ENCODE measurements at places on chromosomes 13 and 19.

- DNase-seq, result no peak
Measured at GRCh38 chr13:19607523-19608078, 25.9 kb upstream of the MPHOSPH8 start.

DNA sequence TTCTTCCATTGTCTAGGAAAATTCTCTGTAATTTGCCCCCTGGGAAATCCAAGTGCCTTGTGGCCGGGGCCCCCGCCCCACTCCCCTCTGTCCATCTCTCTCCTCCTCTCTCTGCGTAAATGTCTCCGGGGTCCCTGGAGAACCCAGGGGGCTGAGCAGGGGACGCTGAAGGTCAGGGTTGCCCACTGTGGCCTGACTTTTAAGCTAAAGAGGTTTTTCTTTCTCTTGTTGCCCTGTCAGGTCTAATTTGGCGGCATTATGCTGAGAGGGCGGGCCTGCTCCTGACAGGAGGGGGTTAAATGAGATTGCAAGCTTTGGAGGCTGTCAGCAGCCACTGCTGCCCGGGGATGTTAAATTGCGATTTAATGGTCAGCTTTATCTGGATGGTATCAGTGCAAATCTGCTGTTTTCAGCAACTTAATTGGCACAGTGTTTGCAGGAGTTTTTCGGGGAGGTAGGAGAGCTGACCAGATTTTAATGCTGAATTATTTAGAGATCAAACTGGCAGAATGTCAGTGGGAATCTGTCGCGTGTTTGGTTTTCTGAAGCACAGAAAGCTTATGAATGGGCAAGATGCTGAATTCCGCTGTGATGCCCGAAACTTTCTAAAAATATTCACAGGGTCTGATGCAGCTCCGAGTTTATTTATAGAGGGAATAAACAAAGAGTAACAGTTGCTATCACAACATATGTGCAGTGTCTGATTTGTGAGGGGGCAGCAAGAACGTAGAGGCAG is 93.2 kb upstream of the SOX1 start:
- no peak for DNase-seq

- no peak for DNase-seq
Measured at GRCh38 chr13:27667946-27668345, 46.3 kb downstream of the POLR1D start.

- no peak for DNase-seq
Measured at GRCh38 chr19:19113040-19113626, 25.1 kb downstream of the TMEM161A start.

- DNase-seq, result no peak
Measured at GRCh38 chr19:53876651-53877224, 5.3 kb upstream of the PRKCG start.

DNA sequence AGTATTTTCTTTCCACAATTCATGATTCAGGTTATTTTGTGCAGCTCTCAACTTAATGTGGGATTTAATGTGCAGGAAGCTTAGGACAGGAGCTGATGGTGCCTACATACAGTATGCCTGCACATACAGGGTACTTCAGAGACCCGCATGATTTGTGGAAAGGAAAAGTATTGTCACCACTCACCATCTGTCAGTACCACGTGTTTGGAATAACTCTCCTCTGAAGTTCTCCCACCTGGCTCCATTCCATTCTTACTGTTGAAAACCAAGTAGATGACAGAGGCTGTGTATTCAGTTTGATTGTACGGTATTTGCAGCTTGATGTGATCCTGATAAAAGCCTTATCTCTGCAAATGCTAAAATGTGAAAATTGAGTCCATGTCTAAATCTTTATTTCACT is 85.7 kb downstream of the ZAR1L start:
- no peak for DNase-seq

DNA sequence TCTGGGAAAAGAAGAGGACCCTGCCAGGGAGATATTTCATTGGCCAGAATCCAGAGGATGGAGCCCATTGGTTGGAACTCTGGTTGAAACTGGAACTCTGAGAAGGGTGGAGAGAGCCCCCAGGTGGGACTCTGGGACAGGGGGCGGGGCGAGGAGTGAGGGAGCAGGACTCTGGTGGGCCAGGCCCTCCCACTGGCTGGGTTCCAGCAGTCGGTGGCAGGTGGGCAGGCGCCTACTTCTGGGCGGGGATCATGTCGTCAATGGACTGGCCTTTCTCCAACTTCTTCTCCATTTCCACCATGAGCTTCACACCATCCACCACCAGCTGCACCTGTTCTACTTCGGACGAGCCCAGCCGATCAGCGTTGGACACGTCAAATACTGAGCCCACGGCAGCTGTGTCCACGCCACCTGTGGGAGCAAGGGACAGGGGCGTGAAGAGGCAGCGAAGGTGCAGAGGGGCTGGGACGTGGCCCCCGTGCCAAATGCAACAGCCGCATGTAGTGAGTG is 16.1 kb downstream of the CKM start:
- DNase-seq, result no peak

DNA sequence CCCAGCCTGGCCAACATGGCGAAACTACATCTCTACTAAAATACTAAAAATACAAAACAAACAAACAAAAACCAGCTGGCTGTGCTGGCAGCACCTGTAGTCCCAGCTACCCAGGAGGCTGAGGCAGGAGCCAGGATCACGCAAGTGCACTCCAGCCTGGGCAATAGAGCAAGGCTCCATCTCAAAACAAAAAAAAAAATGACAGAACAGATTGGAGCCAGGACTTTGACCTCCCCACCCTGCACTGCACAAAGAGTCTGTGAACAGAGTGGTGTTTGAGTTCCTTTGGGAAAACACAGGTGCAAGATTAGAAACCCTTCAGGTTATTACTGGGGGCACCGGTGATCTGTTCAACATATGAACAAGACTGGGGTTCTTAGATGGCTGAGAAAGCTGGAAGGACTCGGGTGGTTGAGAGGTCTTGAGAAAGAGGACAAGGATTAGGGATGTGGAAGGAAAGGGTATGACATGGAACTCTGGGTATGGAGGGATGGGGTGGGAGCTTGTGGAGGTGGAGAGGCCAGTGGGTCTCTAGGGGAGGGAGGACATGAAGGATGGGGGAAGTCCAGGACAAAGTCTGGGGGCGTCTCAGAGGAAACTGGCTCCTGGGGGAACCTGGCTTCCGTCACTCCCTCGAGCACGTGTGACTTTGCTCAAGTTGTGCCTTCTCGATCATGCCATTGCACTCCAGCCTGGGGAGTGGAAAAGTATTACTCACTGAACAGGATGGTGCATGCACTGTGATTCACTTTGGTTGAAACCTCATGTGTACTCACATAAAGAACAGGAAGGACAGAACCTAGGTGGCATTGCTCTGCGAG is 25.9 kb downstream of the RCN3 start:
- no peak for DNase-seq

DNA sequence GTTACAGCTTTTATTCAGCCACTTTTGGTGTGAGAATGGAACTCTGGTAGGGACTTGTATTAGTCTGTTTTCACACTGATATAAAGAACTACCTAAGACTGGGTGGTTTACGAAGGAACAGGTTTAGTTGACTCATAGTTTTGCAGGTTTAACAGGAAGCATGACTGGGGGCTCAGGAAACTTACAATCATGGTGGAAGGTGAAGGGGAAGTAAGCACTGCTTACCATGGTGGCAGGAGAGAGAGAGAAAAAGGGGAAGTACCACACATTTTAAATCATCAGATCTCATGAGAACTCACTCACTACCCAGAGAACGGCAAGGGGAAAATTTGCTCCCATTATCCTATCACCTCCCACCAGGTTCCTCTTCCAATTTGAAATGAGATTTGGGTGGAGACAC is 942.2 kb downstream of the PCDH17 start:
- no peak for DNase-seq

DNA sequence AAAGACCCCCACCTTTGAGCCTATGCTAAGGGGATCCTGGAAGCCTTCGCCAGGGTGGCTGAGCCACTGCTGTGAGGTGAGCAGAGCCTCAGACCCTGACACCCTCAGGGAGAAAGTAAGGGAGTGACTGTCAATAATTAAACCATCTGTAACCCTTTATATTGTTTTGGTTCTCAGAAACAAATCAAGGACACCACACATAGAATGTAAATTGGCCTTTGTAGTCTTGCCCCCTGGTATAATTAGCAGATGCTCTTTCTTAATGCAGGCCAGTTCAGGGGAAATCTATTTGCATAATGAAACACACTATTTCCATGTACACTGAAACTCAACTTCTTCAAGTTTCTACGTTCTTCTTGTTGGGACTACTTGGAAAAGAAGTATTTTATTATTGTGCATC is 127.7 kb upstream of the EDNRB start:
- no peak for DNase-seq

DNA sequence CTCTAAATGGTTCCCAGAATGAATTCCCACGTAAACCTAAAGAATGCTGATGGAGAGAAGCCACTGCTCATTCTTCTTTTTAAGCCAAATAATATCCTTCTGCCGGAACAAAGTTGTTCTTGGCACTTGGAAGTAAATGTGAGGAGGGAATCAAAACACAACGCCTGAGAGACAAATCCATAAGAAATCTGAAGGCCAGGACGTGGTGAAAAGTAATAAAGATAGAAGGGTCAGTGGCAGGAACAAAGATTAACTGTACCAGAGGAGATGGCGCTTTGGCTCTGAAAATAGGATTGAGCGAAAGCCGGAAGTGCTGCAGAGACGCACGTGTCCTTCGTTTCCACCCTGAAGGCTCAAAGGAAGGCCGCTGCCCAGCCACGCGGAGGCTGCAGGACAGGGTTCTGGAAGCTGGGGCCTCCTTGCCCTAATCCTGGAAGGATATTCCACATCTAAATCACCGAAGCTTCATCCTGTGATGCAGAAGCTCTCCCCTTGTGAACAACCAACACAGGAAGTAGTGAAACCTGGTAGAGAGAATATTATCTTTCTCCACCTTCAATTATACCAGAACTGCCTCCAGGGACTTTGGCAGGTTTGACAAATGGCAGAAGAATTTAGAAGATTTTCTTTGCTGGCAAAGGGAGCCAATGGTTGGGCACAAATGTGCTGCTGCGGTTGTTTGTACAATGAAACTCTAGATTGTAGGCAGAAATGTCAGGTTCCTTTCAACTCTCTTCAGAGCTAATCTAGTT is 214.6 kb upstream of the SERP2 start:
- no peak for DNase-seq

- no peak for DNase-seq
Measured at GRCh38 chr13:77300176-77301037, 26.5 kb downstream of the MYCBP2 start.

DNA sequence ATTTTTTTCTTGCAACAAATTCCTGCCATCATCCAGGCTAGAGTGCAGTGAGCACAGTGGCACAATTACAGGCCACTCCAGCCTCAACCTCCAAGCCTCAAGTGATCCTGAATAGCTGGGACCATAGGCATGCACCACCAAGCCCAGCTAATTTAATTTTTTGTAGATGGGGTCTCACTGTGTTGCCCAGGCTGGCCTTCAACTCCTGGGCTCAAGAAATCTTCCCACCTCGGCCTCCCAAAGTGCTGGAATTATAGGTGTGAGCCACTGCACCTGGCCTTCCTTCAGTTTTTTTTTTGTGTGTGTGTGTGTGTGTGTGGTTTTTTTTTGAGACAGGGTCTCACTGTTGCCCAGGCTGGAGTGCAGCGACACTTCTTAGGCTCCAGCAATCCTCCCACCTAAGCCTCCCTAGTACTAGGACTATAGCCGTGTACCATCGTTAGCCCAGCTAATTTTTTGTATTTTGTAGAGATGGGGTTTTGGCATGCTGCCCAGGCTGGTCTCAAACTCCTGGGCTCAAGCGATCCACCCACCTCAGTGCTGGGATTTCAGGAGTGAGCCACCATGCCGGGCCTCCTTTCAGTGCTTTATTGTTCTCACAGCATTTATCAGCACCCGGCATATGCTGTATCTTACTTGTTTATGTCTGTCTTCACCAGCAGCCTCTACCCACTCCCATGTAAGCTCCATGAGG is 5.9 kb upstream of the SRRM5 start:
- no peak for DNase-seq

GRCh38 chr13:80716610-80717081 is 375.7 kb upstream of the SPRY2 start:
- peak; percentile 7 for DNase-seq

- no peak for DNase-seq
Measured at GRCh38 chr13:114126789-114127472, 5.5 kb downstream of the RASA3 start.

DNA sequence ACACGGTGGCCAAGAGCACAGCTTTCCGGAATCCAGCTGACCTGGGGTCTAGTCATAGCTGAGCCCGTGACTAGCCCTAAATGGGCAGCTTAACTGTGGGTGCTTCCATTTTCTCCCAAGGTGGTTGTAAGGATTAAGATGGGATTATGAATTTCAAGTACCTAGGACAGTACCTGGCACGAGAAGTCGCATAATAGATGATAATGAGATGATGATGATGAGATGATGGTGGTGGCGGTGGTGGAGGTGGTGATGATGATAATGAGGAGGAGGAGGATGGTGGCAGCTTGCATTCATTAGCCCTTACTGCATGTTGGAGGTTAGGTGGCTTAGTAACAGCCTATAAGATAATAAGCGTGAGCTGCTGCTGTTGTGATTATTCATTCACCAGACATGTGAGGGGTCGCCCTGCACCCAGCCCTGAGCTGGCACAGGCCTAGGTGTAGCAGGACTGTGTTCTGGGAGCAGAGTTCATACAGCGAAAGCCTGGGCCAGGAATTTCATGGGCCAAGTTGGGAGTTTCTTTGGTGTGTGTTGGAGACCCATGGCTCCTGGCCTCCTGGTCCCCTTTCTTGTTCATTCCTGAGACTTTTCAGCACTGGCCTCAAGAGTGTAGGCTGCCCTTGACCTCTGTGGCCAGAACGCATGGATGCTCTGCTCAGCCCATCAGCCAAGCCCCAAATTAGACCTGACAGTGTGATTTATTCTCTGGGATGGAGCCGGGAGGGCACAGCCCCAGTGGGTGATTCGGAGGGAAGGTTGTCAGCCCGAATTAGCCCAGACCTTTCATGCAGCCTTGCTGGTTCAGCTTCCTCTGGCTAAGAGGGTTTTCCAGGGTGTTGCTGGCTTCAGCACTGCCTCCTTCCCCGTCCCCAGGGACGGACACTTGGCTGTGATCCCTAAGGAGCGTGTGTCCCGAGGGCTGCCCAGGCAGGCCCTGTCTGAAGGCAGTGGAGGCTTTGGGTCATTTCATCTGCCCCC is 128.8 kb downstream of the SIPA1L3 start:
- peak; percentile 45 for DNase-seq
